ENCODE measurements at places on chromosomes 2 and 18.

DNA sequence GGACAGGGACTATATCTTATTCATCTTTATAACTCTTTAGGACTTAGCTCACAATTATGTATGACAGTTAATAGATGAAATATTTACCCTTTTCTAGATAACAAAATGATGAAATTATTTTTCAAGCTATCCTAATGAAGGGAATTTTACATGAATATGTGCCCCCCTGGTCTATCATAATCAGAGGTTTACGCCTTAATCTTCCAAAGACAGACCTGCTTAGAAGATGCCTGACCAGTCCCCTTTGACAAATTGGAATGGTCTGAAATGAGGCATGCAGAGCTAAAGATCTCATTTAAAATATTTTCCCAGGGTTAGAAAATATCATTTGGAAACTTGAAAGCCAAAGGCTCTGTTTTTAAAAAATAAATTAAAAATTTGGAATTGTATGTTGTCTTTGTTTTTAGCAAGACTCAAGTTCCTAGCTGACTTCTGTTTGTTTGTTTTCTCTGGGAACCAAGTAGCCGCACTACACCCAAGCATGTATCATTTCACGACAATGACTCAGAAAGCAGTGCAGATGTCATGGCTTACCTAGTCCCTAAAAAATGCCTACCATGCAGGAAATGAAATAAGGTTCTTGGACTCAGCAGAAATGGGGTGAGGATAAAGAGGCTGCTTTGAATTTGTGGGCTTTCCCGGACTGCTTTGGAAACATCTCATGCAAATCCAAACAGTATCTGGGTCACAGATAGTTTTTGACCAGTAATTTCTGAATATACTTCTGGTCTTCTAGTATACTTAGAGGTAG lies 162.1 kb downstream of the ZEB2 start:
- DNase-seq: no peak

- no peak for DNase-seq
Observed at GRCh38 chr2:68519236-68519635, 51.9 kb downstream of the APLF start.

- no peak for DNase-seq
Observed at GRCh38 chr2:88018909-88019308, 2.6 kb upstream of the RNU2-63P start.

DNA sequence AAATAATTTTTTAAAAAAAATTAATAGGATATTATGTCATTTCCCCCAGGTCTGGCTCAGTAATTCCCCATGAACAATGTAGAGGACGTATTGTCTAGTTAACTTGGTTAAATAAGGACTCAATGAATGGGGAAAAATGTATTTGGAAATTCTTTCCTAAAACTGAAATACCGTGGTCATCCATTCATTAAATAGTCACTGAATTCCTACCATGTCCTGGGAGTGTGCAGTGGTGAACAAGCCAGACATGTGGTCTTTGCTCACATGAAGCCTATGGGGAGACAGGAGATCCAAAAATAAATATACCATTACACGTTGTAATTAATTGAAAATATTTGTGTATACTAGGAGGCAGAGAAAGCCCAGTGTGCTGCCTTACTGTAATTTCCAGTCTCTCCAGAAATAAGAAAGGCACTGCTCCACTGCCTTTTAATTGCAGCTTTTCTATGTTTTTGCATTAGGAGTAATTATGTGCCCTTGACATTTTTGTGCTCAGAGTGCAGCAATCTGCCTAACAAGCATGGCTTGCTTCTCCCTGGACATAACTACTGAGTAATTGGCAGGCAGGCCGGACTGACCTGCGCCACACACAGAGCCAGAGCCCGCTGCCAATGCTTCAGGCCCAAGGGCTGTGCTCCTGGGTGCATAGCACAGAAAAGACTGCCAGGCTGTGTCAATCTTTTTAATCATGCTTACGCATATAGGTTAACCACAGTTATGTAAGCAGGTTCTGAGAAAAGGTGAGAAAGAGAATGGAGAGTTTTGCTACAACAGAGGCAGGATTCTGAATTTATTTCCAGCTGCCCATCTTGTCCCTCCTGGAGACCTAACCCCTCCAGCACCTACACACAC lies 22.2 kb upstream of the TTC39C start:
- peak; percentile 30 for DNase-seq

DNA sequence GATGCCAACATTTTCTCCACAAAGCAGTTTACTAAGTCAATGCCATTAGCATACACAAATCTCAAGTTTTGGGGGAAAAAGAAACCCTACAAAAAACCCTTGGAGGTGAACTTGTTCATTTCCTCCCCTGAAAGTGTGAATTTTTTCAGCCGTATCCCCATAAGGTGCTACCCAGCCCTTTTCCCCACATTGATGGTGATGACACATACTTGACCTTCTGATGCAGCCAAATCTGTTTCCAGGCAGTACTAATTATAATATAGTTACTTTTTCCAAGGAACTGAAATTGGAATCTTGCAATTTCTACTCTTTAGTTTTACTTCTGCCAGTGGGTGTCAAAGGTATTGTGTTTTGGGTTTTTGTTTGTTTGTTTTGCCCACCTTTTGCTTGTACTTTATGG lies 474.5 kb downstream of the TGIF1 start:
- no peak for DNase-seq

GRCh38 chr2:65198737-65199136 lies 28.9 kb upstream of the ACTR2 start:
- DNase-seq: no peak

DNA sequence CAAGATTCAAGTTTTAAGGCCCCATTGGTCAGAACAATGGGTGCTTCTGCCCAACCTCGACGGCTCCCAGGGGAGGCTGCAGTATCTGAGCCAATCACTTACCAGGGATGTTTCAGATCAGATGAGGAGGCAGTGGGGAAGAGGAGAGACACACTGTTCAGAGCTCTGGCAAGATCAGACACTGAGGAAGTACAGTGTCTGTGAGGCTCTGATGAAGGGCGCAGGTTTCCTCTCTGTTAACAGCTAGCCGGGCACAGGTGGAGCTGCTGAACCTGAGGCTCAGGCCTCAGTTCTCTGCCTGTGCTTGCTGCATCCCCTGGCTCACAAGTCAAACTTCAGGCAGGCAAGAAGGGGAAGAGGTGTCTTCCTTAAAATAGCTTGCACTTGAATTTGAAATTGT lies 69.7 kb downstream of the TPO start:
- no peak for DNase-seq

DNA sequence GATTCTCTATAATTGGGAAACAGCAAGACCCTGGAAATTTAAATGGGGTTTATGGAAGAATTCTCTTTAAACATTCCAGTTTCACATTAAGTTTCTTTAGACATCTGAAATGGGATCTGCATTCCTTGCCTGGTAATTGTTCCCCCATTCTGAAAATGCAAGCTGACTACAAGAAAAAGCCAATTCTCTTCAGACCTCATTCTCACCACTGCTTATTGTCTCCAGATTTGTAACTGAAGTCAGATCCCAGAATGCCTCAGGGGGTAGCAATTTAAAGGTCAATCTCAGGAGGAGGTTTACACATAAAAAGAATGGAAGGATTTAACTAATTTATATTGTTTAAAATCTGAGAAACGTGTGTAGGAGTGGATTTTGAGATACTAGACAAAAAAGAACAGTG lies 41.2 kb downstream of the COL3A1 start:
- no peak for DNase-seq

DNA sequence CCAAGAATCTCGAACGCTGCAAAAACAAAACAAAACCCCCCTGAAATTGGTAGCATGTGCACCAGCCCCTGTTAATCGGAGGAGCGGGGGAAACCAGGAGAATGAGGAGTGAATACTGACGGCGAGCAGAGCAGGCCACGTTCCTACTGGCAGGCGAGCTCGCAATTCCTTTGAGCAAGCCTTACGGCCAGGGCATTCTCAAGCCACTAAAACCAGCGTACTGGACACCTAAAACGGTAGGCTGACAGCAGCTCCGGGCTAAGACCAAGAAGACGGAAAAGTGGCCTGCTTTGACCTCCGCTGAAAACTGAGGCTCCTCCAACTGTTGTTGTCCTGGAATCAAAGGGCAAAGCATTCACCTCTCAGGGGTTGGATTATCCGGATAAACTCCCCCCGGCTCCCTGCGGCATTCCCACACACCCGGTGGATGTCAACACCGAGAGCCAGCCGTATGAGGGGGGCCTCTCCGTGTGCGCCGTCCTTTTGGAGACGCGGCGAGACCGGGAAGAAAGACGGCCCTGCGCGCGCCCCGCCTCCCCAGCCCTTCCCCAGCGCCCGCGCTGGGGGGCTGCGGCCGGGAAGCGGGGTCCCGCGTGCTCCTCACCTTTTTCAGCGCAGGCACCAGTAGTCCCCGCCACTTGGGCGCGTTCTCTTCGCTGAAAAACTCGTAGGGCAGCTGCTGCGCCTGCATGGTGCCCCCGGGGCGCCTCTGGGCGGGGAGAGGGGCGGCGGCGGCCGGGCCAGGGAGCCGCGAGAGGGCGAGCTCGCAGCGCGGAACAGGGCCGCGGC lies 925 bp downstream of the SOS1 start:
- no peak for DNase-seq

DNA sequence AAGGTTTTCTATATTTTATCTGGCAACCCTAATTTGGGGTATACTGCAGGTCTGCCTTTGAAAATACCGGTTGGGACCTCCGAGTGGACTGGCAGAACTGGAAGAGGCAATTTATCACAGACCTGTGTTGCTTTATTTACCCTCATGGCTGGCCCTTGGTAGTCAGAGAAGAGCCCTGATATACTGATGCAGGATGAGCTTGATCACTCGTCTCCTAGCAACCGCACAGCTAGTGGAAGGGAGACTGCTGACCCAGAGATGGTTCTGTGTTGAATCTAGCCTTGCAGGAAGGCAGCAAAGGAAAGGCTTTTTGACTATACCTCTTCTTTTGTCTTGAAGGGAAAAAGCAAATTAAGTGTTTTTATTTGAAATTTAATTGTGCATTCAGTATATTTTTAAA lies 154.7 kb downstream of the EML6 start:
- DNase-seq: no peak

GRCh38 chr18:37778417-37779165 lies 213.0 kb upstream of the CELF4 start:
- peak; percentile 54 for DNase-seq

DNA sequence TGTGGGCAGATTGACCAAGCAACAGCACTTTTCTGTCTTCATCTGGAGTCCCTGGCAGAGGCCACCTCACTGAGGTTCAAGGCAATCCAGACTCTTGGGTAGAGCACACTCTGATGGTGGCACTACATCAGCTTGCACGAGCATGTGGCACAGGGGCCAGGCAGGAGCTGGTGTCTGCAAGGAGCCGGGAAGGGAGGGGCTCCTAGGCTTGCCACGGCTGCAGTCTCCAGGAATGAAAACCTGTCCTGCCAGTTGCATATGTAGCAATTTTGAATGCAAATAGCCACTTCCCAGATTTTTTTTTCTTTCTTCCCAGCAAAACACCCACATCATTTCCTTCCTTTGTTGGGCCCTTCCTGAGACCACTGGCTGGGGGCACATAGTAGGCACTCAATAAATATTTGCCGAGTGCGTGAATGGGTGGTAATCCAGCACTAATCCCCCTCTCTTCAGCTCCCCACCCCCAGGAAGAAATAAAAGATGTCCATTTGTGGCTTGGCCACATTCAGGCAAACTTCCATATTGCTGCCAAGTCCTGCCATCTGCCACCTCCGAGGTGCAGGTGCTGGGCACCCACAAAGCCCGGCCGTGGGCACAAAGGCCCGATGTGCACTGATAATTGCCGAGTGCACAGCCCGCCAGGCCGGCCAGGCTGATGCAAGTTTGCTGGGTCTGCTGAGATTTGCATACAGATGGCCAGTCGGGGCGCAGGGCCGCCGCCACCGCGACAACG lies 72.4 kb downstream of the MYCN start:
- no peak for DNase-seq

GRCh38 chr2:219010162-219010756 lies 17.0 kb upstream of the CRYBA2 start:
- no peak for DNase-seq

DNA sequence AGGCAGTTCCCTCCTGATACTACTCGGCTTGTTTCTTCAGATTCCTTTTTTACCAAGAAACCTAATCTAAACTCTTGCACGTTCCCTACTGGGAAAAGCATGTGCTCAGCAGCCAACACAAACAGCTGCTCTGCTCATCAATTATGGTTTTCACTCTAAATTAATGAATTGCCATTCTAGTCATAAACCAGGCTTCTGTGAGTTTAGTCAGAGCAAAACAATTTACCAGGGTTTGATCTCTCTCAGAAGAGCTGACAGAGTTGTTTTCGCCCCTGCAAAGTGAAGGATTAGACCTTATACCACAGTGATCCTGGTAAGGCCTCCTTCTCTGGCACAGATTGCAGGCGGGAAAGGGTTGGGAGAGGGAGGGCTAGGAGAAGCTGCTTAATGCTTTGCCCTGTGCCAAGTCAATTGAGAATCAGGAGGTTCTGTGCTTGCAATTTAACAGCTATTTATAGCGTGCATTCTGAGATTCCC lies 57.2 kb downstream of the REEP1 start:
- DNase-seq: no peak

DNA sequence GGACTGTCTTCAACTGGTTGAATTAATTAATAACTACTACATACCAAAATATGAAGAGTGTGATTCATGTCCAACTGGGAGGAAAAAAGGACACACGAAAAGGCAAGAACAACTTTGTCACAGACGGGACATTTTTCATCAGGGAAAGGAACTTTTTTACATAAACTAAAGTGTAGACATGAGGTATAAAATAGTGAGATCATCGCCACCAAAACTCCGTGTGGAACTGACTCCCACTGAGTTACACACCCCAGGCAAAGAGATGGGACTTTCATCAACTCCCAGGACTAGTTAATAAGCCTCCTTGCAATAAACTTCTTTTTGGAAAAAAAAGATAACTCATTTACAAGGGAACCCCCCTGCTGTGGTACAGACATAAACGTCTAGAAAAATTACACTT lies 12.9 kb upstream of the NMI start:
- no peak for DNase-seq

GRCh38 chr2:168165397-168165796 lies 82.0 kb downstream of the STK39 start:
- no peak for DNase-seq

DNA sequence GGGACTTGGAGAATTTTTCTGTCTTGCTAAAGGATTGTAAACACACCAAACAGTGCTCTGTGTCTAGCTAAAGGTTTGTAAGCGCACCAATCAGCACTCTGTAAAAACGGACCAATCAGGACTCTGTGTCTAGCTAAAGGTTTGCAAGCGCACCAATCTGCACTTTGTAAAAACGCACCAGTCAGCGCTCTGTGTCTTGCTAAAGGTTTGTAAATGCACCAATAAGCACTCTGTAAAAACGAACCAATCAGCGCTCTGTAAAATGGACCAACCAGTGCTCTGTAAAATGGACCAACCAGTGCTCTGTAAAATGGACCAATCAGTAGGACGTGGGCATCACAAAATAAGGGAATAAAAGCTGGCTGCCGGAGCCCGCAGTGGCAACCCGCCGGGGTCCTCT lies 16.5 kb downstream of the ABI2 start:
- no peak for DNase-seq

DNA sequence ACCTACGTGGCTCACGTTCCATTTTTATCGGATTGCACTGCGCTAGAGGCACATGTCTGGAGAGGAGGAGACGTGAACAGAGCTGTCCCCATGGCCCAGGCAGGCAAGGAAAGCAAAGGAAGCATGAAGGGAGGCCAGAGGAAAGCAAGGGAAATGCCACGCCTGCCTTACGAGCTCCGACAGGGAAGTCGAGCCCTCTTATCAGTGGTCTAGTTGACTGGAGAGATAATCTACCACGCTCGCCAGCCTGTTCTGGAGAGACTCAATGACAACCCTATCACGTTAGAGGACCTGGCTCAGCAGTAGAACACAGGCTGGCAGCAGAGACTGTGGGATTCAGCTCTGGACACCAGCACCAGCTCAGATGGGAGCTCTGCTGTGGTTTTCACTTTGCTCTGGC lies 202.6 kb upstream of the ID2 start:
- DNase-seq: no peak

Data from NCI-H1930 (cell line).